ENCODE measurements at places on chromosomes 11 and 22. TPM values are rescaled to one million over a fixed set of nuclear protein-coding genes. Genes with fewer than 3 reads are reported as not detected.

DNA sequence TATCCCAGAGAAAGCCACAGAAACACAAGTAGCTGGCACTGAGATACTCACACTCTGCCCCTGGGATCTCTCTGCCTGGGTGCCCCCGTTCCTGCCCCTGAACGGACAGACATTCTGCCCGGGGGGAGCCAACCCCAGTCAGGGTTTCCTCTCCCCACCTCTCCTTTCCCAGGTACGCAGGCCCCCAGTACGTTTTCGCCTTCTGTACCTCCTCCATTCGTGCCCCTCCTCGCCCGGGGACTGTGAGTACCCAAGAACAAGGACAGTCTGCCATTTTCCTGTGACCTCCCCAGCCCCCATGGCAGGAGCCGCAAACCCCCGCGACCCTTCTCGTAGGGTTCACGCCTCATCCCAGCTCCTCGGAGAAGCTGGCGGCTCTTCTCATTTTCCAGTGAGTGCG is 29.1 kb upstream of the ELFN2 start:
- no peak for DNase-seq

The CCDC87 gene
- total RNA-seq, result 0.24 TPM

- DNase-seq, result no peak
These were observed 143.5 kb downstream of the MSANTD4 start for GRCh38 chr11:105878510-105878909.

The TREH gene
- total RNA-seq, result not detected

DNA sequence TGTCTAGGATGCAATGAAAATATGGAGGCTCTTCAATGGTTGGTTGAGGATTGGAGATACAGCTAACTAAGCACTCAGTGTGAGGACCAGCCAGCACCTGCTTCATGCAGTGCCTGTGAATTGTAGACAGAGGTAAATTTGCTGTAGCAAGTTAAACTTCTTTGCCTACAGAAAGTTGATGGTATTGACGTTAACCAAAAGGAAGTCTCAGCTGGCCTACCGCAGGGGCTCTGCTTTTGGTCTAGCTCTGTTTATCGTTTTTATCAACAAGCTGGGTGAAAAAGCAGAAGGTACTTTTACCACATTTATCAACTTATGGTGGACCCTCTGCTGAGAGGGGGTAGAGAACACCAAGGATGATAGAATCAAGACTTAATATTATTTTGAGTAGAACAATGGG is 51.6 kb downstream of the GRAMD1B start:
- no peak for DNase-seq

DNA sequence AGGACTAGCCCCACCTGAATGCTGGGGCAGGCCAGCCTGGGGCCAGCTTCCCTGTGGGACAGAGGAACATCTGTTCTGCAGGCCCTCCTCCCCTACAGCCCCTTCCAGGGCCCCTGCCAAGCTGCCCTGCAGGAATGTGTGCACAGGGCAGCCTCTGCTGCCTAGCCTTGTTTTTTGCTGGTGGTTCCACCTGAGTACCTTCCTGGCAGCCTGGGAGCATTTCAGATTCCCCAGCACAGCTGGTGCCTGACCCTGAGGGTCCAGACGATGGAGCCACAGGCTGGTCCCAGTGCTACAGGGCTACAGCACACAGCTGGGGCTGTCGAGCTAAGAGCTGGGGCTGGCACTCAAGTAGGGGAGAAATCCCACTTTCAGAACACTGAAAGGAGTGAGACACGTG is 22.3 kb upstream of the GPR83 start:
- no peak for DNase-seq

DNA sequence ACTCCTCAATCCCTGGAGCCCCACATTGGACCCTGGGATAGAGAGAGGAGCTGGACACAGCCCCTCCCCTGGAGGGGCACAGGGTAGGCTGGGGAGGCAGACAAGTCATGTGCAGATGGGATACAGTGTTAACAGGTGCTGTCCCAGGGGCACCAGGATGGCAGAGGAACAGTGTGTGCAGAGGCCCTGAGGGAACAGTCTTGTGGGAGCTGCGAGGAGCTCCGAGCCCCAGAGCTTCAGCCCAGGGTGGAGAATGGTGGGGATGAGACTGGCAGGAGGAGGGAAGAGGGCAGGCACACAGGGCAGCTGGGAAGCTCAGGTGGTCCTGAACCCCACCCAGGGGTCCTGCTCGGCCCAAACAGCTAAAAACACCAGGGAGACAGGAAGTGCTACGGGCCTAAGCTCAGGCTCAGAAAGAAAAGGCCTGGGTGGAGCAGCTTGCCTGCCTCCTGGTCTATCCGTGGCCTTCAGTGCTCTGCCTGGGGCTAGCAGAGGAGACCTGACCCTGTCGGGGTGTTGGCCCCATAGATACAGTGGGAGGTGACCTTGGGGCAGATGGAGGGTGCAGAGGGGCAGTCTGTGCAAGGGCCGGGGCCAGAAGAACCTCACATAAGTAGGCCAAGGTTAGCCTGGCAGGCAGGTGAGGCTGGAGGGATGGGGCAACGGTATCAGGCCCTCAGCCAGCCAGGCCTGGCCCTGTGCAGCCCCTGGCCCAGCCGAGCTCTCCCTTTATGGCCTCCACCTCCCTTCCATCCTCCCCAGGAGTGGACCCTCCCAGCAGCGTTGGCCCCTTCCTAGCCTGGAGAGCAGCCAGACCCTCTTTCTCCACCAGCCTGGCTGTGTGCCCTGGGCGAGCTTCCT is 15.4 kb downstream of the CAPN5 start:
- DNase-seq, result no peak

DNA sequence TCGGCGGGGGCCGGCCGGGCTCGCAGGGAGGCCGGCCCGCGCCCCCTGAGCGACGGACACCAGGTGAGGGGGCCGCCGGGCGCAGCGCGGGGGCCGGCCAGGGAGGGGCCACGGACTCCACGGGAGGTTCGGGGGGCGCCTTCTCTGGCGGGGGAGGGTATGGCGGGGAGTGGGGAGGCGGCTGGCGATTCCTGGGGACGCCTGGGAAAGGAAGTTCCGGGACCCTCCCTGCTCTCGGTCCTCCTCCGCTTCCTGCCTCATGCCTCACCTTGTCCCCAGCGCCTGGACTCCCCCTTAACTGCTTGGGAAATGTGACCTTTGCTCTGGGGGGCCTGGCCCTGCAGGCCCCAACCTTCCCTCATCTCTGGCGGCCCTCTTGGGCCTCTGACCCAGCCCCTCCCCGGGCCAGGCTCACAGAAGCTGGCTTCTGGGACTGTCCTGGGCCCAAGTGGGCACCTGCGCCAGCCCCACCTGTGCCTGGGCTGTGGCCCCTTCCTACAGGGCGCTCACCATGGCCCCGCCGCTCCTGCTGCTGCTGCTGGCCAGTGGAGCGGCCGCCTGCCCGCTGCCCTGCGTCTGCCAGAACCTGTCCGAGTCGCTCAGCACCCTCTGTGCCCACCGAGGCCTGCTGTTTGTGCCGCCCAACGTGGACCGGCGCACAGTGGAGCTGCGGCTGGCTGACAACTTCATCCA is 516 bp downstream of the LRFN4 start:
- DNase-seq, result no peak

DNA sequence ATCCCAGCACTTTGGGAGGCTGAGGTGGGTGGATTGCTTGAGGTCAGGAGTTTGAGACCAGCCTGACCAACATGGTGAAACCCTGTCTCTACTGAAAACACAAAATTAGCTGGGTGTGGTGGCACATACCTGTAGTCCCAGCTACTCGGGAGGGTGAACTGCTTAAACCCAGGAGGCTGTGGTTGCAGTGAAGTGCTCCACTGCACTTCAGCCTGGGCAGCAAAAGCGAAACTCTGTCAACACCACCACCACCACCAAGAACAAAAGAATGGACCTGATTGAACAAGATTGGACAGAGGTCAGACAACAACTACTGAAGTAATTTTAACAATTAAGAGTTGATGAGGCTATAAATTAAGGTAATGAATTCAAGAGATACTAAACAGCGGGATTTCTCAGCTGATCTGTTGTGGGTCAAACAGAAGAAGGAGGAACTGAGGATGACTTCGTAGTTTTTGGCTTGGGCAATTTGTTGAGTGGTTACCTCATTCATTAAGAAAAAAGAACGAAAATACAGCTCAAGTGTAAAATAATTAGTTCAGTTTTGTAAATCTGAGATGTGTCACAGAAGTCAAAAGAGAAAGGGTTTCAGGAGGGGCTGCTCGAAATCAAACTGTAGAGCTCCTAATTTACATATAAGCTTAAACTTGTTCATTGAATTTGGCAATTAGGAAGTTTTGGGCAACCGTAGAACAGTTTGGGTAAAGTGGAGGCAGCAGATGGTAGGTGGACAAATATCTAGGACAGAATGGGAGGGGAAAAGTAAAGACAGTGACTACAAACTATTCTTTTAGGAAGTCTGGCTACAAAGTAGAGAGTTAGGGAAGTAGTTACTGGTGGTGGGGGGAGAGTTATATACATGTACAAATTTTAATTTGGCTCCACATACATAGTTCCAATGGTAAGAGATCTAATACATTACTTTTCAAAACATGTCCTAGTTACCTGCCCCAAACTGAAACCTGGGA is 4.5 kb downstream of the IL18 start:
- DNase-seq, result no peak

The OR8G1 gene
- total RNA-seq, result 1.9 TPM

- no peak for DNase-seq
These were observed 98.5 kb downstream of the EHF start for GRCh38 chr11:34719303-34719848.

The PRAME gene
- total RNA-seq, result 0.96 TPM

DNA sequence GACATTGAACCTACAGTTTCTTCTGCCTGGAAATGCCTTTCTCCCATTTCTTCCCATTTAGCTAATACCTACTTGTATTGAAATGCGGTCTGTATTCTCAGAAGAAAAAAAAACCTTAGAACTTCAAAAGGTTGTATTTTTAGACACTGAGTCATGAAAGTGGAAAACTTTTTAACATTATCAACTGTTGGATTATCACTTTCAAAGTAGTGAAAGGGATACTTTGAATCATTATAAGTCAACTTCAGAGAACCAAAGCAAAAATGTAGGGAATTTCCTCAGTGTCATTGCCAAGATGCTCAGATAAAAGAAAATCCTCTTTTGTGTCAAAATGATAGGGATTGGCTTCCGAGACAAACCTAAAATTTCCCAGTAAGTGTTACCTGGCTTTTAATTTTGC is 6.6 kb downstream of the HOATZ start:
- peak; percentile 32 for DNase-seq

The HORMAD2 gene
- total RNA-seq, result 1.2 TPM

The KCNQ1 gene
- 7.9 TPM for total RNA-seq

- no peak for DNase-seq
These were observed 48.4 kb upstream of the HSD17B12 start for GRCh38 chr11:43632181-43632580.

DNA sequence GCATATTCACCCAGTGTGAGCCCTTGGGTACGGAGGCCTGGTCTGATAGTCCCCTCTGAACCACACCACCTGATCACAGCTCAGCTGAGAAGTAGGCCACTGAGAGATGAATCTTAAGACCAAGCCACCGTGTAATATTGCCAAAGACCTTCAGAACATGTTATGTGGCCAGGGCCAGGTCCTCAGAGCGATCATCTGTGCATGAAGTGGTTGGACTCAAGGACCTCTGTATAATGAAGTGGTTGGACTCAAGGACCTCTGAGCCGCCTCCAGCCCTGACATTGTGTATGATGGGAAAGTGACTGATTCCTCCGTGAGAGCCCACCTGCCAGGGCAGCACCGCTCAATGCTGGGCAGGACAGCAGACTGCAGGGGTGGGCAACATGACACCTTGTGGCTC is 70.2 kb downstream of the TP53I11 start:
- no peak for DNase-seq

DNA sequence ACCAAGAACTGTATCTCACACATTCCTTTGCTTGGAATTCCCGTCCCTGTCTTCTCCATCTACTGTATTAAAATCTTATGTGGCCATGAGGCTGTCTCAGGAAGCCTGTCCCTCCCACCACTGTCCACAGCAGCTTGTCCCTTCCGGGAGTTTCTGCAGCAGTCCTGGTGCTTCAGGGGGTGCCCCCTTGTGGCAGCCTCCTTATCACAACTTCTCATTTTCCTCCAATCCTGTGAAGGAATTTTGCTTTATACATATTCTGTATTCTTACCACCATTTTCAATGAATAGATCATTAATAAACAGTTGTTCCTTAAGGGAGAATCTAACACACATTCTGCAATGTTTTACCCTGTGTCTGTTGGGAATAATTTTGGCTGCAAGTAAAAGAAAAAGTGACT is 220.4 kb upstream of the RAG2 start:
- no peak for DNase-seq

The NCAM1 gene
- total RNA-seq, result 3.4 TPM

The CNTF gene
- total RNA-seq, result 4.3 TPM

- DNase-seq, result no peak
These were observed 38.9 kb upstream of the CCDC34 start for GRCh38 chr11:27401833-27402316.

The SCO2 gene
- total RNA-seq, result not detected

DNA sequence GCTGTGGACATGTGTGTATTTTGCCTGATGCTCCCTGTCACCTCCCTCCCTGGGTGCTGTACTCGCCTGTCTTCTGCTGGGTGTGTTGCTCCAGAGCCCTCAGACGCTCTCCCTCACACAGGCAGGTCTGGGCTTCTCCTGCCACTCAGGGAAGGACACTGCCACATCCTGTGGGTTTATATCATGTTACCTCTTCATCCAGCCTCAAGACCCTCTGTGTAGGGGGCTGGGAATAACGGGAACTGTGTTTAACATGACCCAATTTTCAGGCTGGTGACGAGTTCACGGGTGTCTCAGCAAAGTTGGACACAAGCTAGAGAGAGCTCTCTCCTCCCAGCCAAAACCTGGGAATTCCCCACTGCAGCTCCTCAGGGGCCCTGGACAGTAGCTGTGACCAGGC is 24.6 kb downstream of the MYBPC3 start:
- no peak for DNase-seq

DNA sequence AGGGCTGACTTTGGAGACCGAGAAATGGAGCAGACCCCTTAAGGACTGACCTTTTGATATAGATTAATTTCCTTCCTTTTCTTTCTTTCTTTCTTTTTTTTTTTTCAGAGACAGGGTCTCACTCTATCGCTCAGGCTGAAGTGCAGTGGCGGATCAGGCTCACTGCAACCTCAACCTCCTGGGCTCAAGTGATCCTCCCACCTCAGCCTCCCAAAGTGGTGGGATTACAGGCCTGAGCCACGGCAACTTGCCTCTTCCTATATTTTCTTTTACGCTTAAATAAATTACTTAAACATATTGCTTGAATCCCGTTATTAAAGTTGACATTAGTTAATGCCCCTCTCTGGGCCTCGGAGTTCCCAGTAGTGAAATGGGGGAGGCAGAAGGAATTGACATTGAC is 350 bp upstream of the KCTD14 start:
- DNase-seq, result no peak

- no peak for DNase-seq
These were observed 235.7 kb downstream of the BUD13 start for GRCh38 chr11:116537121-116537520.

The TNNI2 gene
- not detected for total RNA-seq

The CYP2D6 gene
- total RNA-seq, result 1.2 TPM

The ROM1 gene
- total RNA-seq, result 8.7 TPM

Measured in umbilical cord (tissue), 2 donors.